Calu3 (cell line): ENCODE measurements at places on chromosomes 7 and 10. TPM values are rescaled to one million over a fixed set of nuclear protein-coding genes. Genes with fewer than 3 reads are reported as not detected.

The OPALIN gene
- not detected in 2 replicates for total RNA-seq

The DGKB gene
- 0.12 TPM in 1 of 2 replicates, not detected in the other for total RNA-seq

The BCL7B gene
- total RNA-seq: 37.8 and 44.6 TPM in 2 replicates

The WIPF3 gene
- 4.9 and 6.4 TPM in 2 replicates for total RNA-seq

The FIGNL1 gene
- total RNA-seq: 36.3 and 42.5 TPM in 2 replicates

DNA sequence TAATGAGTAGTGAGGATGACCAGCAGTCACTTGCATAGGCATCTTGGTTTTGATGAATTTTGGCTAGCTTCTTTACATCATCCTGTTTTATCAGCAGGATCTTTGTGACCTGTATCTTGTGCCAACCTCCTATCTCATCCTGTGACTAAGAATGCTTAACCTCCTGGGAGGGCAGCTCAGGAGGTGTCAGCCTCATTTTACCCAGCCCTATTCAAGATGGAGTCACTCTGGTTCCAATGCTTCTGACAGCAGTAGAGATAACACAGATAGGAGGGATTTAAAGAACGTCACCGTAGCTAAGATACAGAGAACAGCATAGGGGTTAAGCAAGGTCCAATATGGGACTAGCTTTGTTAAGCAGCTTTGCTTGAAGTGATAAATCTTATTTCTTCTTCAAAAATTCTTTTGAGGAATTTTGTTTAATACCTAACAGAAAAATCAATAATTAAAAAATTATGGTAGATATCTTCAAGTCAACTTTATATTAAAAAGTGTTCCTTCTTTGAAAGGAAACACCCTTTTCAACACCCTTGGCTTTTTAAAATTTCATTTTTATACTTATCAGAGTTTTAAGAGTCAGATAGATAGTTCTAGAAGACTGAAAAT, 39.9 kb downstream of the TMEM229A start:
- DNase-seq: no peak

- no peak for DNase-seq
These were observed 20.7 kb downstream of the ZMIZ2 start for GRCh38 chr7:44769376-44769775.

DNA sequence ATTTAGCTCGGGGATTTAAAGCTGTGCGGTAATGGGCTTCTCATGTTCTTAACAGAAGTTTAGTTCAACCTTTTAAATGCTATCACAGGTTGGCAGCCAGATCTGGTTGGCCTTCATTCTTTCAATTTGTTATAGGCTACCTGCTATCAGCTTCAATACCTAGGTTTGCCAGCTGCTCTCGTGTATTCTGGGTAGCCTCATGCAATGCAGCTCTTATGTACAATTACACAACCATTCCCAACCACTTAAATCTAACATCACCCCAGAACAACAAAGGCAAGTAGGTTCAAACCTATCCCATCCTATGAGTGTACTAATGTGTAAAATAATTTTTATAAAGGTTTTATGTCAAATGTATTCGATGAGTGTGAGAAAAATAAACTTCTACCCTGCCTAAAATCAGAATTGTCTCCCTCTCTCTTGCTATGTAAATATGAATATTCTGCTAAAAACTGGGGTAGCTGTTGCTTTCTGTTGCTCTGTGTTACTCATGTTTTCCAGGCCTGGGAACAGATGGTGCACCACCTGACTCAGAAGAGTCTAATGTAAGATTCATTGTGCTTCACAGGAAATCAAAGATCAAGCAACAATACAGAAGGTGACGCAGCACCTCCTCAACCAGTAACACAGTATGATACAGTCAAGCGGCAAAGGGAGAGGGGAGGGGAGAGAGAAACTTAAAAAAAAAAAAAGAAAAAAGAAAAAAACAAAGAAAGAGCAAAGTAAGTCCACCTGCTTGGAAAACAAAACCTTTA, 188.6 kb downstream of the ETV1 start:
- no peak for DNase-seq

- DNase-seq: no peak
These were observed 155.8 kb upstream of the RHOBTB1 start for GRCh38 chr10:61099756-61100155.

- DNase-seq: no peak
These were observed 154.0 kb upstream of the FOXK1 start for GRCh38 chr7:4527988-4528636.

GRCh38 chr7:3033136-3033535, 10.5 kb downstream of the CARD11 start:
- no peak for DNase-seq

- no peak for DNase-seq
These were observed 165.1 kb upstream of the WNT16 start for GRCh38 chr7:121163699-121164098.

- DNase-seq: no peak
These were observed 971 bp downstream of the AEBP1 start for GRCh38 chr7:44104860-44105771.
